ENCODE measurements at places on chromosomes 13 and 19.

GRCh38 chr19:31418692-31419430 is 69.6 kb upstream of the TSHZ3 start:
- peaks cover 1% of the 10 kb centered on the region for H3K27me3 ChIP-seq
- no peak for DNase-seq
- no peak overlapping the region for H3K27ac ChIP-seq
- H3K36me3 ChIP-seq = no peaks in the 10 kb centered on the region

DNA sequence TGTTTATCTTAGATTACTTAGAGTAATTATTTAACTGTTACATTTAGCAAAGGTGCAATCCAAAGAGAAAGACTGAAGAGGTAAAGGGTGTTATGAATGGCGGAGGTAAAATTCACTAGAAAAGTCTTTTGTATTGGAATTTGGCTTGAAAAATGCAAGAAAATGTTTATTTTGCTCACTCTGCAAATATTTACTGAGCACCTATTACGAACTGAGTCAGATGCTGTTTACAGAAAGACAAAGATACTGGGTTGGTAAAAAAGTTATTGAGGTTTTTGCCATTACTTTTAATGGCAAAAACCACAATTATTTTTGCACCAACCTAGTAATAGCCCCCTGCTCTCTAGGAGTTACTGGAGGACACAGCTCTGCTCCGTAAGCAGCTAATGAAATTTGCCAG is 135.2 kb downstream of the RBM26 start:
- H3K4me1 ChIP-seq = peaks cover 2% of the 10 kb centered on the region
- no peak for DNase-seq
- peaks cover 10% of the 10 kb centered on the region for H3K27me3 ChIP-seq
- no peak overlapping the region for H3K27ac ChIP-seq
- H3K36me3 ChIP-seq = peaks cover 8% of the 10 kb centered on the region

DNA sequence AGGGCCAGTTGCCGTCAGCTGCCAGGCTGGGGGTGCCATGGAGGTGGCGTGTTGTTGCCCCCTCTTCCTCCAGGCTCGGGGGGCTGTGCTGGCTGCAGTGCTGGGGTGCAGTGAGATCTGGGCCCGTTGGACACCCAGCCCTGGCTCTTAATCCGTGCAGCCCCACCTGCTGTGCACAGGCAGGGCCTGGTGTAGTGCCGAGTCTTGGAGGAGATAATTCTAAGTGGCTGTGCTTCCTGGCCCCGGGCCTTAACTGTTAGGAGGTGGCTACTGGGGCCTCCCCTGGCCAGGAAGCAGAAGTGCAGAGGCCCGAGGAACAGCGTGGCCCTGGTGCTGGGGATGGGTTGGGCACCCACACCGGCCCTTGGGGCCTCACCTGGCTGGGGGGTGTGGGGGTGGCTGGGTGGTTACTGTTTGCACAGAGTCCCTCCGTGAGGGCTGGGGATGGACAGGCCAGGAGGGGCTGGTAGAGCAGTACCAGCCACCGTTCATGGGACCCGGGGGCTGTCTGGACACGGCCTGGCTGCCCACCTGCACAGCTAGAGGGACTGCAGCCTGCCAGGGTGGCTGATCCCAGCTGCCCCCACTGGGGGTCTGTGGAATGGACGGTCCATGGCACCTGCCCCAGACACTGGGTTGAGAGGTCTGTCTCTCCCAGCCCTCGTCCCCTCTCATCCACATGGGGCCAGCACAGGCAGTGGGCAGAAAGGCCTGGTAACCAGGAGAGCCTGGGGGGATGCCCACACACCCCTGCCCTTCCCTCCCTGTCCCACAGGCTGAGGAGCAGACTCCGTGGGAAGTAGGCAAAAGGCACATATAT is 3.3 kb downstream of the GPX4 start:
- H3K27ac ChIP-seq = no peak overlapping the region
- no peak overlapping the region for H3K4me3 ChIP-seq
- no peak for DNase-seq
- H3K36me3 ChIP-seq = no peaks in the 10 kb centered on the region
- H3K27me3 ChIP-seq = no peaks in the 10 kb centered on the region
- H3K4me1 ChIP-seq = peaks cover 2% of the 10 kb centered on the region

DNA sequence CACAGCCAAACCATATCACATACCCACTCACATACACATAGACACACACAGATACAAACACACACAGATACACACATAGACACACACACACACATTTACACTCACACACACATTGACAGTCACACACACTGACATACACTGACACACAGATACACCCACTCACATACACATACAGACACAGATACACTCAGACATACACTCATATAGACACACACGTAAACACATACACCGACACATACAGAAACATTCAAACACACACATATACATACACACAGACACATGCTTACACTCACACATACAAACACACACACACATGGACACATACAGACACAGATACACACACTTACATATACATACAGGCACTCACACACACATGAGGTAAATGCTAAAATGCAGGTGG is 30.2 kb downstream of the GJA3 start:
- no peak overlapping the region for H3K4me3 ChIP-seq
- H3K4me1 ChIP-seq = no peaks in the 10 kb centered on the region
- no peak overlapping the region for H3K27ac ChIP-seq
- H3K27me3 ChIP-seq = peaks cover 3% of the 10 kb centered on the region
- no peak for DNase-seq

DNA sequence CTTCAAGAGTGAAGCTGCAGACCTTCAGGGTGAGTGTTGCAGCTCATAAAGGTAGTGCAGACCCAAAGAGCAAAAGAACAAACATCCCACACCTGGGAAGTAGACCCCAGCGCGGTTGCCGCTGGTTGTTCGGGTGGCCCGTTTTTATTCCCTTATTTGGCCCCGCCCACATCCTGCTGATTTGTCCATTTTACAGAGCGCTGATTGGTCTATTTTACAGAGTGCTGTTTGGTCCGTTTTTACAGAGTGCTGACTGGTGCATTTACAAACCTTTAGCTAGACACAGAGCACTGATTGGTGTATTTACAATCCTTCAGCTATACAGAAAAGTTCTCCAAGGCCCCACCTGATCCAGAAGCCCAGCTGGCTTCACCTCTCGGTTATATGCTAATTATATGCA is 1.0 kb downstream of the SCGB2B2 start:
- peaks cover 6% of the 10 kb centered on the region for H3K36me3 ChIP-seq
- no peak overlapping the region for H3K27ac ChIP-seq
- peak overlapping the region; percentile 53 for H3K4me3 ChIP-seq
- no peak for DNase-seq

DNA sequence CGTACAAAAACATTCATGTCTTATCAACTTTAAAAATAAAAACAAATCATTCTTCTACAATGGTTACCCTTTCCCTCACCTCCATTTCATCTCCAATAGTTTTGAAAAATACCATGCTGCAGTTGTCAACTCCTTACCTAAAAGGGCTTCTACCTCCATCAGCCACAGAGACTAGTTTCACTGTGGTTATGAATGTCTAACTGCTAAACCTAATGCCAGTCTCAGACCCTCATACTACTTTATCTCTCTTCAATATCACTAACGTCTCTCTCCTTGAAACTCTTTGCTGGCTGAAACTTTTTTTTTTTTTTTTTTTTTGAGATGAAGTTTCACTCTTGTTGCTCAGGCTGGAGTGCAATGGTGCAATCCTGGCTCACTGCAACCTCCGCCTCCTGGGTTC is 27.1 kb downstream of the LNX2 start:
- H3K4me3 ChIP-seq = no peak overlapping the region
- H3K4me1 ChIP-seq = no peaks in the 10 kb centered on the region
- no peaks in the 10 kb centered on the region for H3K27me3 ChIP-seq

- H3K27ac ChIP-seq = no peak overlapping the region
- H3K4me1 ChIP-seq = peaks cover 40% of the 10 kb centered on the region
- H3K4me3 ChIP-seq = peak overlapping the region; percentile 54
Measured at GRCh38 chr19:46901701-46902401, 41.1 kb downstream of the ARHGAP35 start.

- no peak overlapping the region for H3K27ac ChIP-seq
- H3K36me3 ChIP-seq = no peaks in the 10 kb centered on the region
- H3K4me1 ChIP-seq = no peaks in the 10 kb centered on the region
- peaks cover 11% of the 10 kb centered on the region for H3K27me3 ChIP-seq
Measured at GRCh38 chr13:111899714-111900389, 167.1 kb upstream of the SOX1 start.

Measured in glutamatergic neuron (in vitro differentiated cells).